Activated CD4-positive, alpha-beta memory T cell treated with anti-CD3 and anti-CD28 coated beads for 36 hours (primary cell): ENCODE measurements at places on chromosomes 12 and 14. TPM values are rescaled to one million over a fixed set of nuclear protein-coding genes. Genes with fewer than 3 reads are reported as not detected.

GRCh38 chr14:95125221-95125620 is 32.1 kb downstream of the DICER1 start:
- no peak for DNase-seq

TRIAP1 gene
- 34.6 TPM for total RNA-seq

KRT78 gene
- not detected for total RNA-seq

EIF4B gene
- total RNA-seq = 686 TPM

GRCh38 chr12:65827342-65827741 is 3.1 kb downstream of the HMGA2 start:
- no peak for DNase-seq

OTX2 gene
- not detected for total RNA-seq
